ENCODE measurements at places on chromosomes 3 and 15.

DNA sequence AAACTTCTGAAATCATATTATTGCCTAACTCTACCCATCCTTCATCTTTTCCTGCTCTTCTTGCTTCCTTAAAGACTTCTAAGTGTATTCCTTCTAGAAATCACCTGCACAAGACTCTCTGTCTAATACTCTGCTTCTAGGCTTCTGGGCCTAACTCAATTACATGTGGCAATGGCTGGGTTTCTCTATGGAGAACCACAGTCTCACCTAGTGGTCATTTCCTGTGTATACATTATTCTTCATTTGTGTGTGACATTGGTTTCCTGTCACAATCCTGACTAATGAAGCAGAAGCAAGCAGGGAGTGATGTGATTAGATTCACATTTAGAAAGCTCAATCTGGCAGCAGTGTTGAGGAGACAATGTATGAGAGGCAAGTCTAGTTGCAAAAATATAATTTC is 16.9 kb upstream of the CLDN1 start:
- no peak for DNase-seq

- no peak for DNase-seq
Observed at GRCh38 chr3:73665286-73665685, 40.5 kb upstream of the PDZRN3 start.

GRCh38 chr3:113254171-113254947 is 43.0 kb downstream of the BOC start:
- DNase-seq, result no peak

DNA sequence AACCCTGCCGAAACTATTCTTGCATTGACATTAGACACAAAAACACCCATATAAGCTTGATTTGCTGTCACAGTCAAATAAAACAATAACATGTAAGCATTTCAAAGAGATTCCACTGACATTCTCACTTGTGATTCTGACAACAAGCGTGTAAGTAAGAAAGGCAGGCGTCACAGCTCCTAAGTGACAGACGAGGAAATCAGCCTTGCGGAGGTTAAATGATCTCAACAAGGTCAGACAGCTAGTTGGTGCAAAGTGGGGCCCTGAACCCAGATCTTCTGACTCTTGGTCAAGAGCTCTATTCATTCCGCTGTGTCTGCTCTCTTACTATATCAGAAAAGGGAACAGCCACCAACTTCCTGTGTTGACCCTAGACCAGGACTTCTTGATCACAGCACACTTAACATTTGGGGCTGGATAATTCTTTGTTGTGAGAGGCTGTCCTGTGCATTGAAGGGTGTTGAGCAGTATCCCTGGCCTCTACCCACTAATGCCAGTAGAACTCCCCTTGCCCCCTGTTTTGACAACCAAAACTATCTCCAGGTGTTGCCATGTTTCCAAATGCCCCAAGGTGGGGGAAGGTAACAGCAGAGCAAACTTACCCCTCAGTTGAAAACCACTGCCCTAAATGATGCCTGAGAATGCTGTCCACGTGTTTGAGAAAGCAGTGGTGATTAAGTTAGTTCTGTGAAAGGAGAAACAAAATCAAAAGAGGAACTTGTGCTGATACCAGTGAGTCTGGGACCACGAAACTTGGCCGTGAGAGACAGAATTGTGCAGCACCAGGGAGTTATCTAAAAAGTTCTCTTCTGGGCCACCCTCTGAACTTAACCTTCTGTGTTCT is 86.1 kb downstream of the LIPC start:
- DNase-seq, result no peak

GRCh38 chr3:154584041-154584440 is 154.1 kb upstream of the GPR149 start:
- no peak for DNase-seq

GRCh38 chr15:60905587-60905986 is 323.5 kb downstream of the RORA start:
- no peak for DNase-seq

DNA sequence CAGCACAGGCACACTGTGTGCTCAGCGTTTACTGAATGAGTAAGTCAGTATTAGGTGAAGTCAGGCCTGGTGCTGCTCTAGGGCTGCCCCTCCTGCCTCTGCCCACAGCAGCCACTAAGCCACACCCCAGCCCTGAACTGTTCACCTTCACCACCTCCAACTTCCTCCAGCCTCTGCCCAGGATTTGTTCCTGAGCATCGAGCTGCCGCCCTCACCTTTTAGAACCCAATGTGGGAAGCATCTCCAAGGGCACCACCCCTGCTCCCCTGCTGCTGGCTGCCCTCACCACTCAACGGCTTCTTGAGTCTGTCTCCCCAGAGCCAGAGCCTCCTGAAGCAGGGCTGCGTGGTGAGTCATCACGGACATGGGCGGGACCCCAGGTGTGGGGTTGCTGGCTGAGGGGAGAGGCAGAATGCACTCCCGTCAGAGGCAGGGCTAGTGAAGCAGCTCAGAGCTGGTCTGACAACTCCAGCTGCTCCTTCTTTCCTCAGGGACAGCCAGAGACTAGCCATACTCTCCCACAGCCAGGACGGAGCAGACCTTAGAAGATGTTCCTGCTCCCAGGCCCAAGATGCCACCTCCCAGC is 5.8 kb downstream of the HYAL2 start:
- peak; percentile 44 for DNase-seq

DNA sequence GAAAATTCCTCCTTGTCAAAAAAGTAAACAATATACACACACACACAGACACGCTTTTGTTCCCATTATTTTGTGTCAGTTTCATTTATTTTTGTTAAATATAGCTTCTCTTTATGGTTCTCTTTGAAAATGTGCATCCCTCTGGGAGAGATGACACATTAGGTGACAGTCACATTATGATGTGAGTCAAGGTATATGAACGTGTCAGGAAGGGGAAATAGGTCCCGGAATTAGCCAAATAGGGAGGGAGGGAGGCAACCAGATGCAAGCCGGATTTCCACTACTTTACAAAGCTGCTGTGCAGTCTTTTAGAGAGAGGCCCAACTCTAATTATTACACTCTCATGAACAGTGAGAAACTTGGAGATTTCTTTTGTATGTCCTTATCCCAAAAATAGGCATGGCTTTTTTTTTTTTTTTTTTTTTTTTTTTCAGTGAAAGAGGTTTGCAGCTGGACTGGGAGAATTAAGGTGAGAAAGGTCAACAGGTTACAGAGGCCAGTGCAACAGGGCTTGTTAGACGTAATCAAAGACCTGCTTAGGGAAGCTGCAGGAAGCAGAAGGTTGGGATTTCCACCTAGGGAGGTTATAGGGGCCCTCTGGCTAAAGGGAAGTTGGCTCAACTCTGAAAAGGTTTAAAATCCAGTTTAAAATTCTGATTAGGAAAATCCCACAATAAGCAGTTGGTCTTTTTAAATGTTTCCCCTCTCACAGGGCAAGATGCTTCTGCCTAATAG is 240.5 kb upstream of the UBE2E1 start:
- DNase-seq, result no peak

- DNase-seq, result no peak
Observed at GRCh38 chr3:153963012-153963411, 158.2 kb upstream of the ARHGEF26 start.

DNA sequence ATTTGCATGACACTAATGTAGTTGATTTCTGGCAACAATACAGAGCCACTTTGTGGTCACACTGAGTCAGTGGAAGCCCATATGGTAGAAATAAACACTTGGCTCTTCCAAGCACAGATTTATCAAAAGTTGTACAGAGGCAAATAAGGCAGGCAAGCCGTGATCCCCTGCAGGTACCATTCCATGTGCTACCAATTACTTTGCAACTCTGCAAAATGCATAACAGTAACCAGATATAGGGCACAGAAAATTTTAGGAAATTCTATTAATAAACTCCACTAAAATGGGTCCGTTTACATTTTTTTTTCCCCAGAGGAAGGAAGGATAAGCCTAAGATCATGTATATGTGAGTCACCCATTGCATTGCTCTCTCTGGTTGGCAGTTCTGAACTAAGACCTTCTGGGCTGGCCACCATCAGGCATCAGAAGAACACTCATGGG is 103.1 kb upstream of the PTX3 start:
- DNase-seq, result no peak

GRCh38 chr3:23869977-23870662 is 46.7 kb downstream of the NKIRAS1 start:
- no peak for DNase-seq

GRCh38 chr3:191390580-191390979 is 60.3 kb upstream of the UTS2B start:
- no peak for DNase-seq

DNA sequence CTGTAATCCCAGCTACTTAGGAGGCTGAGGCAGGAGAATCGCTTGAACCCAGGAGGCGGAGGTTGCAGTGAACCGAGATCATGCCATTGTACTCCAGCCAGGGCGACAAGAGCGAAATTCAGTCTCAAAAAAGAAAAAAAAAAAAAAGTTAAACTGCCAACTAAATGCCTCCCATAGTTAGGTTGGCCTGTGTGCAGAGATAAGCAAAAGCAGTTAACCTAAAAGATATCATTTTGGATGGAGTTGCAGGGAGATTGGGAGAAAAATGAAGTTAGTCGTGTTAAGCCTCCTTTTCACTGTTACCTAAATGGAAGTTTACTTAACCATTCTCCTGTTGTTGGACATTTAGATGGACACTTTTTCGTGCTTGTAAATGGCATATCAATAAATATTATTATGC is 11.4 kb upstream of the FETUB start:
- no peak for DNase-seq

GRCh38 chr3:173863551-173863950 is 466.0 kb downstream of the NLGN1 start:
- no peak for DNase-seq

DNA sequence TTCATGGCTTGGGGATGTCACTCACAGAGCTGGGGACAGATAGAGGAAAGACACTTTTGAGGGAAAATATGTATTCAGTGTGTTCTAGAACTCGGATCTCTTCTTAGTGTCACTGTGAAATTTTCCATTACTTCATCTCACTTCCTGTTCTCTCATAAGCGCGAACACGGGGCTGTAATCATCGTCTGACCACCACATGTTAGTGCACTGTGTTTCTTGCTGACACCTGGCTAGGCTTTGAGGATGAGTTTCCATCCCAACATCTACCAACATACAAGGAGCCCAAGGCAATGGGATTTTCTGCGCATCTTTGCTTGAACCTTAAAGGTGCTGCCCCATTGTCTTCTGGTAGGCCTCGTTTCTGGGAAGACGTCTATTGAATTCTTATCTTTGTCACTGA is 84.0 kb downstream of the LIPC start:
- DNase-seq, result no peak

DNA sequence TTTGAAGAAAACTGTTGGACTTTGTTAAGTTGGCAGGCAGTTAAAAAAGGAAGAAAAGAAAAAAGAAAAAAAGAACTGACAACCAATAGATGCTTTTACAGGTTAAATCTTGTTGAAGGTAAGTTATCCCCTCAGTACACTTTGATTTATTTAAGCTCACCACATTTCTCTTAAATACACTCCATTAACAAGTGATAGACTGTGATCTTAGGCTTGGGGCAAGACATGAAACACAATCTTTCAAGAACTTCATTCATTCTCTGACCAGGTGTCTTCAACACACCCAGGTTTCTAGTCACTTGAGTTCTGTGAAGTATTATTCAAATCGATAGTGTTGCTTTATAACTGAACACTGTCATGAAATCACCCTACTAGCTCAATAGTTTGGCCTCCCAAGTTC is 751.9 kb downstream of the ROBO1 start:
- DNase-seq, result no peak

- DNase-seq, result no peak
Observed at GRCh38 chr3:152285509-152285908, 16.8 kb downstream of the MBNL1 start.

DNA sequence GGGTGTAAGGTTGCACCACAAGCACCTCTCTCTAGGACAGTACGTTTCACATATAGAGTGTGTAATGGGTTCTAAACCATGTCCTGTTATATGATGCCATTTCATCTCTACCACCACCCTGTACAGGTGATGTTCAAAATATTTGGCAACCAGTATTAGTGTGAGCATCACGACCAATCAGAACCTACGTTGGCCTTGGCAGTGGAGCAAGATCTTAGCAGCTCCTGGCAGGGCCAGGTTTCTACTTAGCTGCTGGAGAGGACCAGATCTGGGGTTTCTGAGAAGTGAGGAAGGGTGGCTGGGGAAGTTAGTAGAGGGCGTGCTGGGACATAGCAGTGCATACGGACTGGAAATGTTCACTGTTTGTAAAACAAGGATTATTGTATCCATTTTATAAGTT is 23.1 kb upstream of the MITF start:
- no peak for DNase-seq

DNA sequence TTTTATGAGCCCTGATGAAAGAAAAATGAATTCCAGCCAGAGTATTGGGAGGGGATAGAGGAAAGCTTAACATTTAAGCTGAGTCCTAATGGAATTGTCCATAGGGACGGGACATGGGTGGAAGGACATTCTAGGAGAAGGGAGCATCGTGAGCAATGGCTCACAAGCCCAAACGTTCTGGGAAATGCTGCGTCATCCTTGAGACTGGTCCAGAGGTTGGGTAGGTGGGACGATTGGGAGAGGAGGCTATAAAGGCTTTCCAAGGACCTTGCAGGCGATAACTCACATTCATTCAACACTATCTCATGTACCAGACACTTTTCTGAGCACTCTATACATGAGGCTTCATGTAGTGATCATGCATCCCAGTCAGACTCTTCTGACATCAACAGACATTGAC is 237.5 kb downstream of the THSD4 start:
- no peak for DNase-seq
